Dermis microvascular lymphatic vessel endothelial cell (primary cell): ENCODE measurements at places on chromosomes 5 and 9. TPM values are rescaled to one million over a fixed set of nuclear protein-coding genes. Genes with fewer than 3 reads are reported as not detected.

Gene PCDHB15
- total RNA-seq = 0.26 and 0.76 TPM in 2 replicates

DNA sequence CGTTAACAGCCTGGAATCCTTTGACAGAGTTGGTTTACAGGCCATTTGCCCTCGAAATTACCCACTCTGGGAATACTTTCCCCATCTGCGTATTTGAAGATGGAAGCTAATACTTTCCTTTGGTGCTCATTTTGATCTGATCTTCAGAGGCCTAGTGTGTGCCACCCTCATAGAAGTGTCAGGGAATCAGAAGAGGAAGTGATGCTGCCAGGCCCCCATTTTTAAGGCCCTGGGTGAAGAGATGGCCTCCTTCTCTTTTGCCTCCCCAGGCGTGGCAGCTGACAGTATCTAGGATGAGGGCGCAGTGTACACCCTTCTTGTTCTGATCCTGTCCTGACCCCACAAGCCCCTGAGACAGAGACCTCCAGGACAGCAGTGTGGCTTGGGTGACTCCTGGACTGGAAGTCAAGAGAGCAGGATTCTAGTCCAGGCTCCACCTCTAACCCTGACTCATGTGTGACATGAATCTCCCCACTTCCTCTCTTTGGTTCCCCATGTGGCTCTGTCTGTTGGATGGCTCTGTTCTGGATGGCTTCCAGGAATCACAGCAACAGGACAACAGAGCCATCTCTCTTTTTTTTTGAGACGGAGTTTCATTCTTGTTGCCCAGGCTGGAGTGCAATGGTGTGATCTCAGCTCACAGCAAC lies 27.8 kb downstream of the CSF1R start:
- peak; percentile 82 for DNase-seq

Gene ADGRD2
- not detected in 2 replicates for total RNA-seq

- no peak for DNase-seq
Observed at GRCh38 chr5:74432216-74432615, 208.3 kb downstream of the ENC1 start.

DNA sequence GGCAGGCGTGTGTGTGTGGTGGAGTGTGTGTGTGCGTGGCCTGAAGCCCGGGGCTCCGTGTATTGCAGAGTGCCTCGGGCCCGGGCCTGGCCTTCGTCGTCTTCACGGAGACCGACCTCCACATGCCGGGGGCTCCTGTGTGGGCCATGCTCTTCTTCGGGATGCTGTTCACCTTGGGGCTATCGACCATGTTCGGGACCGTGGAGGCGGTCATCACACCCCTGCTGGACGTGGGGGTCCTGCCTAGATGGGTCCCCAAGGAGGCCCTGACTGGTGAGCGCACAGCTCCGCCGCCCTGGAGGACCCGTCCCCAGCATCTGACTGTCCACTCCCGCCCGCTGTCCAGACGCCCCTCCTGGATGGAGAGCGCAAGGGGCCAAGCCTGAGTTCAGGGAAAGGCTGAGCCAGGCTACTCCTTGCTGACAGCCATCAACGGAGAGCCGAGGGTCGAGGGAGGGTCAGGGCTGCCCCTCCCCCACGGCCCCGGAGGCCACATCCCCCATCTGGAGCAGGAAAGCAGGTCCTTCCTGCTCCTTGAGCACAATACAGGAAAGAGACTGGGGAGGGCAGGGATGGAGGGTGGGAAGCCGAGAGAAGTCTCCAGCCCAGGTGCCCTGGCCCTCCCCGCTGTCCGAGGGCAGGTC lies 18.4 kb downstream of the SLC6A18 start:
- no peak for DNase-seq
